Inflammatory macrophage treated with lipopolysaccharide for 1 hour (primary cell): ENCODE measurements at places on chromosomes 6 and 20.

DNA sequence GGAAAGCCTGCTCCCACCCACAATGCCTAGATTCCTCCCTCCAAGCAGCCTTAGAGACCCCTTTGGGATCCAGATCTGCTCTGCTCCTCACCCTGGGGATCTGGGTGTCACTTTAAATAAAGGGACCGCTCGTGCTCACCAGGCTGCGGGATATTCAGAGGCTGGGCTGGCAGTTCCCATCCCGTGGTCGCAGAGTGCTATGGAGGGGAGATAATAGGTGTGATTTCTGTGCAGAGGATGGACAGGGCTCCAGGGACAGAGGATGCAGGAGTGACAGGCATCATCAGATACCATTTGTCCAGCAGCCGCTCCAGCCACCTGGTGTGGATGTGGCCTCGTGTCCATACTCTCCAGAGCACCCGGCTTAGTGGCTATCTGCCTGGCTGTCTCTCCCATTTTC lies 415.9 kb upstream of the SULF2 start:
- DNase-seq, result no peak

DNA sequence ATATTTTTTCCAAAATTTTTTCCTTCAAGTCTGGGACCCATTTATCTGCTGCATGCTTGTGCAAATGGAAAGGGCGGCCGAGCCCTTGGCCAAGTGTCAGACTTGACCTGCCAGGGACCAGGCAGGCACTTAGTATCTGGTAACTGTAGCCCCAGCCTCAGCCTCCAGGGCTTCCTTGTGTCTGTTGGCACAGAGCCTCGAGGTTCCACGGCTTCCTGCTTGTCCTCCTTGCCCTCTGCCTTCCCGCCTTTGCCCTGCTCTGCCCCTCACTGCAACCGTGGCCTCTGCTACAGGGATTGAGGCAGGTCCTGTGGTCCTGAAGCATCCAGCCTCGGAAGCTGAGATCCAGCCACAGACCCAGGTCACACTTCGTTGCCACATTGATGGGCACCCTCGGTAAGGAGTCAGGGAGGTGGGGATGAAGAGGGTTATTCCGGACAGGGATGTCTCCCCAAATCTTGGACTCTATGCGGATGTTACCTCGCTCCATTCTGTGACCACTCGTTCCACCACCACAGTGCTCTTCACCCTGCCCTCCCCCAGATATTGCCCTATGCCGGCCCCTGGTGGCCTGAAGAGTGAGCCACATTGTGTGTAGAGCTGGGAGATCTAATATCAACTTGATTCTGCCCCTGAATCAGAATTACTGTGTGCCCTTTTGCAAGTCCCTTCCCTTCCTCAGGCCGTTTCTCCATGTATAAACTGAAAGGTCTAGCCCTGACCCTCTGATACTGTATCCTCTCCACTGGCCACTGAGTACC lies 41.5 kb upstream of the SRF start:
- DNase-seq, result no peak

- DNase-seq, result no peak
Observed at GRCh38 chr6:43687079-43687436, 533 bp downstream of the MRPS18A start.

DNA sequence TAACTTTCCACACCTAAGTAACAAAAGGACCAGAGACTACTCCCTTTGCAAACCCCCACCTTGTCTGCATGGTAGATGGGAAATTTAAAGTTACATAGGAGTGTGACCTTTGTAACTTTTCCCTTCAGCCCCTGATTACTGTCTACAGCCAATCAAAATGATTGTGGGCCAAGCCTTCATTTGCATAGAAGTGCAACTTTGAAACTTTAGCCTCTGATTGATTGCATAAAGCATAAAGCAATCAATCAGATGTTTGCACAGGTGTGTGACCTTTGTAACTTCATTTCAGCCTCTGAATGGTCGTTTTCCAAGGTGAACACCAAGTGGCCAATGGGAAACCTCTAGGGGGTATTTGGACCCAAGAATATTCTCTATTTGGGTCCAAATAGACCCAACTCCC lies 46.1 kb downstream of the PRKN start:
- peak; percentile 3 for DNase-seq

GRCh38 chr6:112957536-112957916 lies 610.4 kb downstream of the RFPL4B start:
- DNase-seq, result no peak

DNA sequence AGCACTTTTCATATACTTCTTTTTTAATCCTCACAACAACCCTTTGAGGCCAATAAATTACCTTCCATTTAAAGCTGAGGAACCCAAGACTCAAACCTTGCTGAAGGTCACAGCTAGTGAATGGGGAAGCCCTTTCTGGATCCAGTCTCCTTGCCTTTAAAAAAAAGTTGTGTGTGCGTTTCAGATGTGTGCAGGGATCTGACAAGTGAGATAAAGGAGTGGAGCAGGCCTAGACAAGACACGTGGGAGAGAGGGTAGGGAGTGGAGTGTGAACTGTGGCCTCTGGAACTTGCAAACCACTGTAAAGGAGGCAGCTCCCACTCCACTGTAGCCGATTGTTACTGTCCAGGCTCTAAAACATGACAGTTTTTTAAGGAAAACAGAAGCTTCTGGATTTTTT lies 1.9 kb downstream of the KLHL32 start:
- no peak for DNase-seq

- DNase-seq, result no peak
Observed at GRCh38 chr6:87152526-87152955, 2.8 kb upstream of the ZNF292 start.

GRCh38 chr6:142644866-142645265 lies 300.1 kb downstream of the HIVEP2 start:
- DNase-seq, result no peak

DNA sequence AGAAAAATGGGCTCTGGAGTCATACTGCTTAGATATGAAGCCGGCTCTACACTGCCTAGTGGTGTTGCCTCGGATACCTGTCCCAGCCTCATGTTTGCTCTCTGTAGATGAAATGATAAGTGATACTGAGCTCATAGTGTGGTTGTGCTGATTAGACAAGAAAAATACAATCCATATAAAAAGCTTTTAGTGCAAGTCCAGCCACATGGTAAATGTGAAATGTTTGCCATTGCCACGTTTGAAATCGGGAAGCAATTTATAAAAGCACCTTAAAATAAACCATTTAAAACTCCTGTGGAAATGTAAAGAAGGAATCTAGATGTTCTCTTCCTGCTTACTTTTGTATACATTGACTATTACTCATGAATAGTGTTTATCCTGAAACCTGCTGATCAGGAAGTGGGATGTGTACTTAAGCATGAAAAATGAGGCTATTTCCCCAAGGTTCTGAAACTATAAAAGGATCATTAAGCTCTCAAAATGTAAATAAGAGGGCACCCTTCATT lies 13.1 kb upstream of the PBOV1 start:
- no peak for DNase-seq

- no peak for DNase-seq
Observed at GRCh38 chr6:52293067-52293466, 8.5 kb upstream of the MCM3 start.

GRCh38 chr20:12891643-12892042 lies 117.1 kb upstream of the SPTLC3 start:
- no peak for DNase-seq

DNA sequence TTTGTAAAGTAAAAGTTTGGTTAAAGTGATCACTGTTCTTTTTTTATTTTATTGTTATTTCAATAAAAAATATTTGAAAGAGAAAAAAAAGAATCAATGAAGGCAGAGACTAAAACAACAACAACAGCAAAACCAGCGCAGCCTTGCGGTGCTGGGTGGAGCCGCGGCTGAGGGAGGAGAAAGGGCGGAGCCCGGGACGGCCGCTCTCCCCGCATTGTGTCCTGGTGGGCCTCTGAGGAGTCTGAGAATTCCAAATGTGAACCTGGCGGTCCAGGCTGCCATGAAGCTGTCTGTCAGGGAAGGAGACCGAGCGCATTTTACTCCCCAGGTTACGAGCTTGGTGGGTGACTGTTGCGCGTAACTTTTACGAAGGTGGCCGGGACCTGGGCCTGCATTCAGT lies 43.2 kb downstream of the TMEM242 start:
- no peak for DNase-seq

DNA sequence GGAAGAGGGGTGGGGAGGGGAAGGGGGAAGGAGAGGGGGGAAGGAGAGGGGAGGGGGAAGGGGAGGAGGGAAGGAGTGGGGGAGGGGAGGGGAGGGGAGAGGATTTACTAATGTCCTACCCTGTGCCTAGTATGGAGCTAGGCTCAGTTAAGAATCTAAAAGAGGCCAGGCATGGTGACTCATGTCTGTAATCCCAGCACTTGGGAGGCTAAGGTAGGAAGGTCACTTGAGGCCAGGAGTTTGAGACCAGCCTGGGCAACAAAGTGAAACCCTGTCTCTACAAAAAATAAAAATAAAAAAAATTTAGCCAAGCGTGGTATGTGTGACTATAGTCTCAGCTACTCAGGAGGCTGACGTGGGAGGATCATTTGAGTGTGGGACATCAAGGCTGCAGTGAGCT lies 13.0 kb downstream of the UBE2J1 start:
- no peak for DNase-seq

GRCh38 chr20:63086421-63087235 lies 79.9 kb upstream of the BHLHE23 start:
- DNase-seq, result no peak

GRCh38 chr6:167970230-167970629 lies 27.2 kb upstream of the KIF25 start:
- no peak for DNase-seq

DNA sequence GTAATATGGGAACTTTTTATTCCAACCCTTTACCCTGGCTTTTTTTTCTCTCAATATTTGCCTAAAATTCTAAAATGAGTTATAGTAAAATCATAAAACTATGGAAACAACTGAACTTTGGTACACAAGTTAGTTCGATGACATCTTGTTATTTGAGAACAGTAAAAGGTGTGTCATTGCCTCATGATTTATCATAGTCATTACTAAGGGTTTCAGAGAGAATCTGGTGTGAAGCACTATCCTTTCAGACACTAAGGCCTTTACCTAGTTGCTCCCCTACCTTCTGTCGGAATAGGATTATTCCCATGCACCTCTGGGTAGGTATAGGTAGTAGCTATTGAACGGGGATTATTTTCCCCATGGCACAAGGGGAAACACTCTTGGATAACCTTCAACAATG lies 11.4 kb downstream of the TAF11 start:
- no peak for DNase-seq

DNA sequence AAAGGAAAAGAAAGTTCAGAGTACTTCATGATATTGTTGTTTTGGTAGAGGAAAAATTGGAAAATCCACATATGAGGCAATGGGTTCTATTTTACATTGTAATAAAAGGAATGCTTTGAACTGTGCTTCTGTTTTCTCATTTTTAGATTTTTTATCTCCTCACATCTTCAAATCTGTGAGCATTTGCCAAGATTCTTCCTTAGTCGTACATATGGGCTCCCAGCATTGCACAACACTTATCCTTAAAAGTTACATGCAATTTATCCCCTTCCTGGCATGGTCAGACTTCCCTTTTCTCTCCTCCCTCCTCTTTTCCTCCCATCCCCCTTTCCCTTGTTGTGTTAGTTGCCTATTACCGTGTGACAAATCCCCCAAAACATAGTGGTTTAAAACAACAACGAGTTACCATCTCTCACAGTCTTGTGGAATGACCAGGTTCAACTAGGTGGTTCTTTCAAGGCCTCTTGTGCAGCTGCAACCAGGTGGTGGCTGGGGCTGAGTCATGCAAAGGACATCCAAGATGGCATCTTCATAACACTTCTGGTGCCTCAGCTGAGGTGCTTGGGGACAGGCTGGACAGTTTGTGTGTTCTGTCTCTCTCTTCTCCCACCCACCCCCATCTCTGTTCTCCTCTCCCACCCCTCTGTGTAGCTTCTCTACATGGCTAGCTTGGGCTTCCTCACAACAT lies 68.7 kb downstream of the TXNDC5 start:
- DNase-seq, result no peak

DNA sequence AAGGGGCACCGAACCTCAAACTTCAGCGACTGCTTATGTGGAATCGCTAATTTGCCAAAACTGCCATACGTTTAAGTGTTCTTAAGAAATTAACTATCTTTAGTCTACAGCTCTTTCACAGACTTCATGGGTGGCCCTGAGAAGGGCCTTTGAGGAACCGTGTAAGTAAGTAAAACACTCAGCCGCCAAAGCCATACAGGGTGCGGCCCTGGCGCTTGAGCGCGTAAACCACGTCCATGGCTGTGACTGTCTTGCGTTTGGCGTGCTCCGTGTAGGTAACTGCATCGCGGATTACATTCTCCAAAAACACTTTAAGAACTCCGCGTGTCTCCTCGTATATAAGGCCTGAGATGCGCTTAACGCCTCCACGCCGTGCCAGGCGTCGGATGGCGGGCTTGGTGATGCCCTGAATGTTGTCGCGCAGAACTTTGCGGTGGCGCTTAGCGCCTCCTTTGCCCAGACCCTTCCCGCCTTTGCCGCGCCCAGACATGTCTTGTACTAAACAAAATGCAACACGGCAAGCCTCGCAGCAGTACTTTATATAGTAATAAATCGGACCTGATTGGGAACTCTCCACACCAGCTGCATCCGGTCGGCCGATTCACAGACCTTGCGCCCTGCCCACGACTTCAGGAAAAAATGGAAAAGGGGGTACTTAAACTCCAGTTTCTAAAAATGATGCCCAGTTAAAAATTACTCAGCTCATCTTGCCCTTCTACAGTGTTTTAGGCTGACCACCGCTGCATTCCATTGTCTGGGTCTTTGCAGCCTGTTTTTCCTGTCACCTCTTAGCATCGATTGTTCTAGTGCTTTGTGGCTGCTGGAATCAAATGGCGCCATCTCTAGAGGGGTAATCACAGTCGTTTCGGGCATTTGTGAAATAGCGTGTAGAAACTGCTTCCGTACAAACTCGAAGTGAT lies 38.9 kb downstream of the OR2B2 start:
- DNase-seq, result peak; percentile 47

DNA sequence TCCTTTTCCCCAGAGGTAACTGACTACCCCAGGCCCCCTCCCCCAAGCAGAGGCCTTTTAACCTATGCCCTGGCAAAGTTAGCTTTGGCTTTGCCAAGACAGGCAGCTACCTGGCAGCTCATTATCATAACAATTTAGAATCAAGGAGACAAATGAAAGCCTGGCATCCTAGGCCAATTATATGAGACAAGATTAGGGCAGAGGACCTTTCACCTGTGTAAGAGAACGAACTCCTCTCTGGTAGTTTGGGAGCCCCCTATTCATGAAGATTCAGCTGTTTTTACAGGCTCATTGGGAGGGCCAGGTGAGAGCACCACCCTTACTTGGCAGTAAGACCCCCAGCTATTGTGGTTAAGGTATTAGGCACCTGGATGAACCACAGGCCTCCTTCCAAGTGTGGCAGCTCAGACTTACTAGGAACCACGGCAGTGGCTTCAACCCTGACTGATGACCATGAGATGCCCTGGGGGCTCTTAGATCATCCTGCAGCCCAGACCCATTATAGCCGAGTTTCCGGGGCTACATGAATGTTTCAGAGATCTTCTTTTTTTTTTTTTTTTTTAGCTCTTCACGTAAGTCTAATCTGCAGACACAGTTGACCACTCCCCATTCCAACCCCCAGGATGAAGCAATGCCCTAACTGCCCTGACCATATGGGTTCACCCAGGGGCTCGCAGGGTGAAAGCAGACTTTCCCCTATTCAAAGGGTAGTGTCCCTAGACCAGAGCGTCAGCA lies 56.2 kb downstream of the RAB44 start:
- DNase-seq, result no peak

- DNase-seq, result no peak
Observed at GRCh38 chr6:11320914-11321597, 88.6 kb upstream of the NEDD9 start.
